Stimulated activated CD4-positive, alpha-beta T cell treated with anti-CD3 and anti-CD28 coated beads, Interleukin-15, amount 100 ng/mL, for 1 hour (primary cell): ENCODE measurements at places on chromosomes 6 and 20.

GRCh38 chr6:50862176-50862575 is 43.5 kb downstream of the TFAP2B start:
- DNase-seq, result no peak

DNA sequence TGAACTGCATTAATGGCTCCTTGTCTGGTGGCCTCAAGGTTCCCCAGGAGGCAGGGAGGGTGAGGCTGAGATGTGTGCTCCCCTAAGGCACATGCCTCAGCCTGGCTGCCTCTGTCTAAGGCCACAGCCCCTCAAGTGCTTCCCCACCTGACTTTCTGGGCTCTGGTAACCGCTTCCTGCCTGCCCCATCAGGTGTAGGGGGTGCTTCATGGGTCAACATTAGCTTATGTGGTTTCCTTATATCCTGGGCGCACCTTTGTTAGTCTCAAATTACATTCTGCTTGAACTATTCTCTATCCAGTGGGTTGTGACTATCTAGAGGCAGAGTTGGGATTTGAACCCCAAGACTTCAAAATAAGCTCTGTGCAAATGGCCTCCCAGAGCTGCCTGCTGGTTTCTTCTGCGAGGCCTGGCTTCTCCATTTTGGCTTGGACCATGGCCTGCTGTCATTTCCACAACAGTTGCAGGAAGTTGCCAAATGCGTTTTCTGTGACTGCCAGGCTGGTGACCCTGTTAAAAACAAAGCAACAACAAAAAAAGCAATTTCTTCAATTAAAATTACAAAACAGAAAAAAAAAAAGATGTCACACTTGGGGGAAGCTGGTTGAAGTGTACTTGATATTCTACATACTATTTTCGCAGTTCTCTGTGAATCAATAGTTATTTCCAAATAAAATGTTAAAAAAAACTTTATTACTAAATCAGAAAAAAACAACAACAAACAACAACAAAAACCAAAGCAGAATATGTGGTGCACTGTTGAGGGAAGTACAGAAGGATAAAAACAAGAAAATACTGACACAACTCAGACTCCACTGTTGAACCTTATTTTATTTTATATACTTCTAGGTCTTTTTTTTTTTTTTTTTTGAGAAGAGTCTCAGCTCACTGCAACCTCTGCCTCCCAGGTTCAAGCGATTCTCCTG is 20.0 kb upstream of the ZNFX1 start:
- no peak for DNase-seq

- no peak for DNase-seq
These were observed 20.1 kb downstream of the ACOT13 start for GRCh38 chr6:24686946-24687345.

- DNase-seq, result no peak
These were observed 187.7 kb downstream of the NFATC2 start for GRCh38 chr20:51354769-51355319.

- DNase-seq, result no peak
These were observed 73.6 kb upstream of the TIAM2 start for GRCh38 chr6:154921482-154921881.

DNA sequence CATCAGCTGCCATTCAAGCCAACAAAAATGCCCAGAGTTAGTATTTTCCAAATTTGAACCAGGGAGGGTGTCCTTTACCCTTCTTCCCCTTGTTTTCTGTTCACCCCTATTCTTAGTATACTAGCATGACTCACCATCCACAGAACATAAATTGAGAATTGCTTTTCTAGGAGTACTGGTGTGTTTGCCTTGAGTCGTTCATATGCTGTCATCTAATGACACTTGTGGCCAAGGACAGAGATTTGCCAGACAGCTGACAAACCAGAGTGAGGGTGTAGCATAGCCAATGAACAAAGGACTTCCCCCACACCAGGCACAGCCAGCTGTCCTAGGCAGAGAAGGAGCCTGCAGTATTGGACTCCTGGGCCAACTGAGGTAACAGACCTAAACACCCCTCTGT is 62.2 kb downstream of the FILIP1 start:
- no peak for DNase-seq

DNA sequence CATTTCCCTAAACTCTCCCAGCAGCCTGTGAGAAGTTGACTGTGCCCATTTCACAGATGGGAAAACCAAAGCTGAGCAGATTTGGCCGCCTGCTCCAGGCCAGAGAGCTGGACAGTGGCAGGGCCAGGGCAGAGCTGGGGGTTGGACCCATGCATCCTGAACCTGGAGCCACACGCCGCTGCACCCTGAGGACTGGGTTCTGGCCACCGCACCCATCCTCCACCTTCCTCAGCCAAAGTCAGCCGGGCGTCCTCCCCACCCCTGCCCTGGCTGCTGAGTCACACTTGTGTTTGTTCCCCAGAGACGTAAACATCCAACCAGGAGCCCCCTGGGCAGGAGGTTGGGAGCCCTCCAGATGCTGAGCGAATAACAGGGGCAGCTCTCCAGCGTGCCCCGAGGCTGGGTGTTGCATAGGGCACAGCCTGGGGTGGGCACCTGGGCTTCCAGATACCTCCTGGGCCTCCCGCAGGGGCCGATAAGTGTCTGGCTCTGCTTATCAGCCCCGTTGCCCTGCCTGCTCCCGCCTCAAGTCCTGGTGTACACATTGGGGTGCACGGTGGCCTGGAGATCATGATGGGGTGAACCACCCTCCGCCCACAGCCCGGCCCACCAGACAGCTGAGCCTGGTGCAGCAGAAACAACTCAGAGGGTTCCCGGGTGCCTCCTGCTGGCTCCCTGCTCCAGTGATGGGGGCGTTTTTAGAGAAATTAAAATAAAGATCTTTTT is 23.8 kb downstream of the RBM38 start:
- no peak for DNase-seq

DNA sequence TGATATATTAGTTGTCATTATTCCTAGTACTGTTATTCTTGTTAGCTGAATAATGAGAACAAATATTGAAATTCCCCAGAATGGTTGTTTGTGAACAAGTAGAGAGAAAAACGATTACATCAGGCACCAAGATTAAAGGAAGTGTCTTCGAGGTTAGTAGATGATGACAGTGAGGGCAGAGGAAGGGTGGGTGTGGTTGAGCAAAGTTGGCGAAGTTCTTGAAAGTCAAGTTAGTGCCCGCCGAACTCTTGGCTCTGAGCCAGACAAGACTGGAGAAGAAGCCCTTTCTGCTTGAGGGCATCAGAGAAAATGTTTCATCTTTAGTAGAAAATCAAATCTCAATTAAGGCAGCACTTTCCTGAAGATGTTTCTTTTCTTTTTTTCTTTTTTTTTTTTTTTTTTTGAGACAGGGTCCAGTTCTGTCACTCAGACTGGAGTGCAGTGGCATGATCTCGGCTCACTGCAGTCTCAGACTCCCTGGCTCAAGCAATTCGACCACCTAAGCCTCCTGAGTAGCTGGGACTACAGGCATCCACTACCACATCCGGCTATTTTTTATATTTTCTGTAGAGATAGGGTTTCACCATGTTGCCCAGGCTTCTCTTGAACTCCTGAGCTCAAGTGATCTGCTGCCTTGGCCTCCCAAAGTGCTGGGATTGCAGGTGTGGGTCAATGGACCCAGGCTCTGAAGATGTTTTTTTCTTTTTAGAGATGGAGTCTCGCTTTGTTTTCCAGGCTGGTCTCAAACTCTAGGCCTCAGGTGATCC is 77.1 kb downstream of the SGK1 start:
- DNase-seq, result peak; percentile 42

GRCh38 chr6:4358414-4359107 is 223.2 kb upstream of the ECI2 start:
- no peak for DNase-seq
